Mesothelial cell of epicardium (in vitro differentiated cells): ENCODE measurements at places on chromosomes 2 and 18.

- no peaks in the 10 kb centered on the region for H3K27me3 ChIP-seq
- no peak overlapping the region for H3K27ac ChIP-seq
- no peak overlapping the region for H3K4me3 ChIP-seq
- H3K36me3 ChIP-seq, result peaks cover 2% of the 10 kb centered on the region
- no peak for DNase-seq
- H3K4me1 ChIP-seq, result peaks cover 10% of the 10 kb centered on the region
Observed at GRCh38 chr2:43729491-43730174, 44.2 kb upstream of the DYNC2LI1 start.

DNA sequence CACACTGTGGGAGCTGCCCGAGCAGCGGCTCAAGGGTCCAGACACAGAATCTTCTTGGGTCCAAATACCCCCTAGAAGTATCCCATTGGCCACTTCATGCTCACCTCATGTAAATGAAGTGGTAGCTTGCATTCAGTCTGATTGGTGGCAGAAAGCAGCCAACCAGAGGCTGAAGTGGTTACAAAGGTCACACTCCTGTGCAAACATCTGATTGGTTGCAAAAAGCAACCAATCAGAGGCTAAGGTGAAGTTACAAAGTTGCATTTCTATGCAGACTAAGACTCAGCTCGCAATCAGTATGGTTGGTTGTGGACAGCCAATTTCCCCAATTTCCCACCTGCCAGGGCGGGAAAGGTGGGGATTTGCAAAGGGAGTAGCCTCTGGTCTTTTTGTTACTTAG, 94.3 kb downstream of the DGKD start:
- H3K36me3 ChIP-seq, result peaks cover 10% of the 10 kb centered on the region
- H3K27ac ChIP-seq, result no peak overlapping the region
- DNase-seq, result no peak
- no peaks in the 10 kb centered on the region for H3K27me3 ChIP-seq

- peaks cover 54% of the 10 kb centered on the region for H3K4me1 ChIP-seq
- no peak overlapping the region for H3K27ac ChIP-seq
- H3K27me3 ChIP-seq, result no peaks in the 10 kb centered on the region
- DNase-seq, result no peak
- no peaks in the 10 kb centered on the region for H3K36me3 ChIP-seq
Observed at GRCh38 chr2:99886418-99886817, 256.0 kb downstream of the AFF3 start.

DNA sequence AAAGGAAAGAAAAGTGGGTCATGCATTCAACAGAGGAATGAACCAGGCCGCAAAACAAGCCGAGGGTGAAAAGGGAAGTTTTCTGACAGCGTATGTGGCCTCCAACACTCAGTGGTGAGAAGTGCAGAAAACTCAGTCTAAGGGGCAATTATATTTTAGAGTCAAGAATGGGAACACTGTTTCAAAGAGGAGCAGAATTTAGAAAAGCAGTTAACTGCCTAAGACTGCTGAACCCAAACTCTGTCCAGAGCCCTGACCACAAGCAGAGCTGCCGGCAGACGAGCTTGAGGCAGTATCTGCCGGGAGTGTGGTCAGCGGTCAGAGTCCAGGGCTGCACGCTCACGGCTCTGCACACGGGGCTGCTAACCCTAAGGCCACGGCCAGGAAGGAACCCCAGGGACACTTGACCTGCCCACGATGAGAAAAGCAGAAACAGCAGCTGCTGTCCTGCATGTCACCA, 347.0 kb upstream of the ID2 start:
- H3K36me3 ChIP-seq, result no peaks in the 10 kb centered on the region
- no peaks in the 10 kb centered on the region for H3K27me3 ChIP-seq
- peaks cover 28% of the 10 kb centered on the region for H3K4me1 ChIP-seq
- no peak overlapping the region for H3K27ac ChIP-seq
- DNase-seq, result no peak

DNA sequence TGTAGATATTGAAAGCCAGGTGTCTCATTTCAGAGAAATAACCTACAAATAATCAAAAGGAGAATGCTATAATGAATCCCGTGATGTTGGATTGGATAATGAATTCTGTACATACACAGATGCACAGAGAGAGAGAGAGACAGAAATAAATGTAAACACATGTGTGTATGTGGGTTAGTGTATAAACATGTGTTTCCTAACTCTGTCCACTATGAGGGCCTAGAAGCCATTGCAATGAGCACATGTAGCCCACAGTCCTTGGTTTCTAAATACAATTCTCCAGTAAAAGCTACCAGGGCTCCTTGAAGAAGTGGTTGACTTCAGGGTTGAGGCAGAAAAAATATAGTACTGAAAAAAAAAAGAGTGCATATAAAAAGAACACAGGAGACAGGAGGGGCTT, 109.5 kb downstream of the INHBB start:
- no peak overlapping the region for H3K27ac ChIP-seq
- DNase-seq, result no peak
- H3K27me3 ChIP-seq, result peaks cover 2% of the 10 kb centered on the region
- no peak overlapping the region for H3K4me3 ChIP-seq
- H3K36me3 ChIP-seq, result no peaks in the 10 kb centered on the region
- H3K4me1 ChIP-seq, result no peaks in the 10 kb centered on the region

GRCh38 chr2:168130346-168130745, 117.0 kb downstream of the STK39 start:
- DNase-seq, result no peak
- H3K27ac ChIP-seq, result no peak overlapping the region
- H3K4me1 ChIP-seq, result no peaks in the 10 kb centered on the region
- H3K4me3 ChIP-seq, result no peak overlapping the region
- H3K36me3 ChIP-seq, result peaks cover 33% of the 10 kb centered on the region

GRCh38 chr2:56207760-56208159, 24.0 kb downstream of the CCDC85A start:
- no peaks in the 10 kb centered on the region for H3K27me3 ChIP-seq
- H3K4me1 ChIP-seq, result peaks cover 2% of the 10 kb centered on the region
- no peak overlapping the region for H3K27ac ChIP-seq

DNA sequence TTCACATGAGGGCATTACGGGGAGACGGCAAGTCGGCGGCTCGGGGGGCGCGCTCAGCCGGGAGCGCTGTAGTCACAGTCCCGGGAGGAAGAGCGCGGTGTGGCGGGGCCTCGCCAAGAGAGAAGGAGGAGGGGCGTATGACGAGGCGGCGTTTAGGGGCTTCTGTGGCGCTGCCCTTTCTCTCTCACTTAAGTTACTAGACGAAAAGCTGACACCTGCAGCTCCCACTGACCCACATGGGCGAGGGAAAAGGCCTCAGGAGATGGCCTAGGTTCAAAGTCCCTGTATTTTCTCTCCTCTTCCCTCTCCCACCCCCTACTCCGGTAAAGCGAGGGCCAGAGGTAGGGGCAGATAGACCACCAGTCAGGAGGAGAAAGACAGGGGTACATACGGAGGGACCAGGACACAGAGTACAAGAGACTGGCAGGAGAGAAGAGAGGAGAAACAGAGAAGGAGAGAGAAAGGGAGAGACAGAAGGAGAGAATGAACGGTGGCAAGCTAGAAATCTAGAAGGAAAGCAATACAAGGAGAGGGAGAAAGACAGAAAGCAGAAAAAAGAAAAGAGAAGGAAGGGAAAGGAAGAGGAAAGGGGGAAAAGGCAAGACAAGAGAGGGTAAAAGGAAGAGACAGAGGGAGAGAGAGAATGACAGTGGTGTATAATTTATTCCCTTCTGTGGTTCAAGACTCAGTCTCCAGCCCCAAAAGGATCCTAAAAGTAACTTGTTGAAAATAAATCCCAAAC, 3.8 kb downstream of the SIX2 start:
- no peak for DNase-seq
- H3K4me3 ChIP-seq, result no peak overlapping the region
- H3K36me3 ChIP-seq, result no peaks in the 10 kb centered on the region
- H3K27ac ChIP-seq, result no peak overlapping the region
- peaks cover 98% of the 10 kb centered on the region for H3K27me3 ChIP-seq
- H3K4me1 ChIP-seq, result peaks cover 26% of the 10 kb centered on the region

DNA sequence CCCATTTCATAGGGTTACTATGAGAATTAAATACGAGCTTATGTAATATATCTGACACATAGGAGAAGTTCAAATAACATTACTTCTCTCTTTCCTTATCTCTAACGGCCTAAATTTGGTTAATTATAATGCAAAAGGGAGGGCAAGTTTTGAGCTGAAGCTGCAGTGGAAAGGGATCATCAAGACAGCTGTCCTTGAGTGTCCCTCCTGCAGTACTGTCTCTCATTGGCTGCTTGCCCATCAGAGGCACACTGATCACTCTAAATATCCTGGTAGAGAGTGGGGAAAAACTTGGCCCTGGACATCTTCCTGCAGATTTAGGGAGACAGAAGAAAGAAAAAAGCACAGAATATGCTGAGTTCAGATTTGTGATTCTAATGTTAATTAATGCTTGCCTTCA, 186.0 kb downstream of the CAMKMT start:
- DNase-seq, result no peak
- H3K27me3 ChIP-seq, result no peaks in the 10 kb centered on the region
- peaks cover 17% of the 10 kb centered on the region for H3K4me1 ChIP-seq
- no peak overlapping the region for H3K27ac ChIP-seq
- H3K4me3 ChIP-seq, result no peak overlapping the region

- H3K27ac ChIP-seq, result peak overlapping the region; percentile 39
- H3K4me3 ChIP-seq, result no peak overlapping the region
- DNase-seq, result no peak
- no peaks in the 10 kb centered on the region for H3K36me3 ChIP-seq
- no peaks in the 10 kb centered on the region for H3K27me3 ChIP-seq
Observed at GRCh38 chr2:238895361-238895882, 47.5 kb downstream of the TWIST2 start.

DNA sequence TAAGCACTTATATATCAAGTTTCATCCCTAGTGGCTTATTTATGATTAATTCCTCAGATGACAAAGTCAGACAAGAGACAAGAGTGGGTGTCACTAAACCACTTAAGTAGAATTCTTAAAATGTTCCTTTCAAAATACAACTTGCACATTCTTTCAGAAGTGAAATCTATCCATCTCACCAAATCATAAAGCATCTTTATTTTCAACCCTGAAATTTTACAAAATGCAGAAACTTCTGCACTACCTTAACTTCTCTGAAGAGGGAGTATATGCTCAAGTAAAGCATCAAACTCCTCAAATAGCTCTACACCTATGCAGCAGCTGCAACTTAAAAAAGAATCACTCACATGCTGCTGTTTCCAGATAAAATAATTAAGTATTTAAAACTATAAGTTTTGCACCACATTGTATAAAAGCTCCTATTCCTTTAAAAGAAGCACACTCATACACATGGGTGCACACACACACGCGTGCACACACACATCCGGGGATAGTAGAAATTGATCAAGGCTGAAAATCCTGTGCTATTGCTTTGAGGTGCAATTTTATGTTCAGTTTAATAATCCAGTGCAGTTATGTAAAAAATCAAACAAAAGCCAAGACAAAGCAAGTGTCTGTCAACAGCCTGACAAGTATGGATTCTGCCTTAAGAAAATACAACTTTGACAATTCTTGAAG, 244.5 kb downstream of the TCF4 start:
- H3K4me3 ChIP-seq, result no peak overlapping the region
- H3K36me3 ChIP-seq, result peaks cover 2% of the 10 kb centered on the region
- DNase-seq, result no peak
- H3K27ac ChIP-seq, result no peak overlapping the region

GRCh38 chr2:158507679-158508078, 50.9 kb downstream of the PKP4 start:
- H3K4me3 ChIP-seq, result no peak overlapping the region
- H3K36me3 ChIP-seq, result no peaks in the 10 kb centered on the region
- no peak for DNase-seq
- peak overlapping the region; percentile 49 for H3K27ac ChIP-seq

- H3K4me1 ChIP-seq, result peaks cover 53% of the 10 kb centered on the region
- H3K36me3 ChIP-seq, result peaks cover 29% of the 10 kb centered on the region
- peak overlapping the region; percentile 96 for H3K4me3 ChIP-seq
- peak overlapping the region; percentile 99 for H3K27ac ChIP-seq
- no peak for DNase-seq
- no peaks in the 10 kb centered on the region for H3K27me3 ChIP-seq
Observed at GRCh38 chr18:3454365-3455089, 4.6 kb downstream of the TGIF1 start.

DNA sequence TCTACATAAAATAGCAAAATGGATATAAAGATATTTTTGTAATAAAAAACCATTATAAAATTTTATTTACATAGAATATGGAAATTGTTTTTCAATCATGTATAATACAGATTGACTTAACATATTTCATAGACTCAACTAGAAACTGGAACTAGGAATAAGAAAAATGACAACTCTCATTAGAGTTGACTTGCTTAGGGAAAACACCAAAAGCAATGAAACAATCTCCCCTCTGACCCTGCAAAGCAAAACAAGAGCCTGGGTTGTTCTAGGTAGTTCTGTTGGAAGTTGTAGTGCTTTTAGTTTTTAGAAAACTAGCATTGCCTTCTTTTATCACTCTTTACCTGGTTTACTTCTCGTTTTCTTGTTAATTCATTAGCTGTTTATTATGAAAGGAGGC, 32.2 kb upstream of the MTIF2 start:
- no peak overlapping the region for H3K4me3 ChIP-seq
- no peaks in the 10 kb centered on the region for H3K27me3 ChIP-seq
- H3K4me1 ChIP-seq, result no peaks in the 10 kb centered on the region
- H3K36me3 ChIP-seq, result peaks cover 2% of the 10 kb centered on the region

- H3K4me3 ChIP-seq, result peak overlapping the region; percentile 3
- peaks cover 30% of the 10 kb centered on the region for H3K4me1 ChIP-seq
- H3K27me3 ChIP-seq, result peaks cover 3% of the 10 kb centered on the region
- no peak for DNase-seq
Observed at GRCh38 chr2:236932831-236933361, 152.8 kb upstream of the COPS8 start.

- H3K36me3 ChIP-seq, result no peaks in the 10 kb centered on the region
- no peak for DNase-seq
- peaks cover 22% of the 10 kb centered on the region for H3K27me3 ChIP-seq
Observed at GRCh38 chr2:68018727-68019126, 44.1 kb downstream of the C1D start.

DNA sequence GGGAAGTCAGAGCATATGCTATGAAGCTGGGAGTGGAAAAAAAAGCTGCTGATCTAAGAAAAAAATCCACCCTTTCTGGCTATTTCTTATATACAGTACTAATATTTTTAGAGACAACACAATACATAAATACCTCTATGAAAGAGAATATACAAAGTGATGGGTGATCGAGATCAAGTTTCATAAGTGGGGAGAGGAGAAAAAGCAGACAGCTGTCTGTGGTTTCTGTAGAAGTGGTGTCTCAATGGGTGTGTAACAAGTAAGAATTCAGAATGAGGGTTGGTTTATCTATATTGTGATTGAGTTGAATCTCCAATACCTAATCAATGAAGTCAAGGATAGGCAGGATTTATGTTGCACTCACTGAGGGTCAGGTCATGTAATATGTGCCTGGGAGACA, 191.0 kb downstream of the HNMT start:
- DNase-seq, result no peak
- H3K36me3 ChIP-seq, result peaks cover 4% of the 10 kb centered on the region
- H3K4me3 ChIP-seq, result no peak overlapping the region
- H3K4me1 ChIP-seq, result peaks cover 1% of the 10 kb centered on the region
- no peak overlapping the region for H3K27ac ChIP-seq

GRCh38 chr2:61887717-61888266, 664 bp downstream of the CCT4 start:
- peaks cover 19% of the 10 kb centered on the region for H3K4me1 ChIP-seq
- peak overlapping the region; percentile 98 for H3K4me3 ChIP-seq
- peaks cover 3% of the 10 kb centered on the region for H3K36me3 ChIP-seq
- H3K27me3 ChIP-seq, result no peaks in the 10 kb centered on the region
- H3K27ac ChIP-seq, result peak overlapping the region; percentile 100
- DNase-seq, result no peak

- peaks cover 28% of the 10 kb centered on the region for H3K4me1 ChIP-seq
- DNase-seq, result peak; percentile 30
- H3K27ac ChIP-seq, result peak overlapping the region; percentile 99
- H3K4me3 ChIP-seq, result peak overlapping the region; percentile 95
Observed at GRCh38 chr18:5238371-5238976, 41.4 kb upstream of the AKAIN1 start.

GRCh38 chr18:63427558-63427957, 5.3 kb upstream of the VPS4B start:
- no peak overlapping the region for H3K4me3 ChIP-seq
- no peaks in the 10 kb centered on the region for H3K36me3 ChIP-seq
- peaks cover 10% of the 10 kb centered on the region for H3K4me1 ChIP-seq
- H3K27ac ChIP-seq, result peak overlapping the region; percentile 86
